Lower leg skin (tissue), 4 donors: ENCODE measurements at places on chromosomes 6 and 20. TPM values are rescaled to one million over a fixed set of nuclear protein-coding genes. Genes with fewer than 3 reads are reported as not detected.

- DNase-seq = no peak
Measured at GRCh38 chr6:111774346-111774703, 98.9 kb downstream of the FYN start.

GRCh38 chr6:148287623-148288333 lies 54.9 kb upstream of the SASH1 start:
- no peak for DNase-seq

DNA sequence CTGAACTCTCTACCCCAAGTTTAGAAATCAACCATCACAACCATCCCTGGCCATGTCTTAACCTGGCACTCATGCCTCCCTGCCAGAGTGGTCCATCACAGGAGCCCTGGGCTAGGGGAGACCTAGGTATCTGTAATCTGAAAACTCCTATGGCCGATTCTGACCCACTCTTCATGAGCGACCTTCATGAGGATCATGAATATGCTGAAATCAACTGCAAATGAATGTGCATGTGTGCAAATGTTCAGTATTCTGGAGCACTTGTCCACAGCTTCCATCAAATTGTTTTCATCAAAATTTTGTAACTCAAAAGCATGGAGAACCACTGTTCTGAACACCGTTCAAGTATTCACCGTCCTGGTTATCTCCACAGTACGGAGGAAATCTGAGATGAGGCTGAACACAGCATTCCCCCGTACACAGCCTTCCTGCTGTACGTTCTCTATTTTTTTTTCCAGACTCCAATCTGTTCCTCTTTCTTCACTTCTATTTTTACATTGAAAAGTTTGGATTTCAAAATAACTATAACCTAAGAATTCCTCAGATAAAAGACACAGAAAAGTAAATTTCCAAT lies 17.7 kb downstream of the METTL24 start:
- no peak for DNase-seq

- DNase-seq = no peak
Measured at GRCh38 chr20:47711046-47711752, 74.1 kb downstream of the SULF2 start.

Gene ATP6V1G2
- total RNA-seq = not detected

Gene DNAH8
- 0.19 TPM for total RNA-seq

Gene KCNB1
- total RNA-seq = 0.64 TPM
